ENCODE measurements at places on chromosomes 7 and 10.
A peak's percentile ranks its signal among the peaks of the same experiment; 100 is the strongest.

DNA sequence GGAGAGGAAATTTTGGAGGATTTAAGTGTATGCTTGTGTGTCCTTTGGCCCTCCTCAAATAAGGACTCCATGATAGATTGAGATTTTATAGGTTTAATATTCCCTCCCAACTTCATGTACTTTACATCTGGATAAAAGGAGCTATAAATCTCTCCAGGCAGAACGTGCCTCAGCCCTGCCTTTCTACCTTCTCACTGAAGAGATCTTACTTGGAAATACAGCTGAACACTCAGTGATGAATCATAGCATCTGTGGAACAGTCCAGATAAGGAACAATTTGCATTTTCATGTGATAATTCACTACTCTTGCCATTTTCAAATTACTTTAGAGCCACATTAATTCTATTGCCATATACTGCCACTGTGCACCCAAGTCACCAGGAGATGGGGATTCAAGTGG lies 364.6 kb upstream of the PODXL start:
- no peak for DNase-seq

GRCh38 chr10:100075426-100076220 lies 6.0 kb downstream of the CPN1 start:
- DNase-seq: no peak

DNA sequence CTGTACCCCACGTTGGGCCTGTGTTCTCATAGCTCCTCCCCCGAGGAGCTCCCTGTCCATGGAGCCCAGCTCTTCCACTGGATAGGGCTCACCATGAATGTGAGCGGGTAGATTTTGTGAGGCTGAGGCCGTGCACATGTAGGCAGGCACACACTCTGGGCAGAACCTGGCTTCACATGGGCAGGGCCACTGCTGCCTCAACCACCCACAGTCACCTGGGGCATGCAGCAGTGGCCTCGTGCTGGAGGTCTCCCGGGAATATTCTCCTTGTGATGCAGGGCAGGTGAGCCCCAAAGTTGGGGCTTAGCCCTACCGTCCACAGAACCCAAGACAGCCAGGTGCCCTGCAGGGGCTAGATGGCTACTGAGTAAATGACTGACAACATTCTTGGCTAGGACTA lies 116.6 kb downstream of the TMEM130 start:
- no peak for DNase-seq

GRCh38 chr10:79322616-79323543 lies 24.4 kb upstream of the PPIF start:
- DNase-seq: no peak

DNA sequence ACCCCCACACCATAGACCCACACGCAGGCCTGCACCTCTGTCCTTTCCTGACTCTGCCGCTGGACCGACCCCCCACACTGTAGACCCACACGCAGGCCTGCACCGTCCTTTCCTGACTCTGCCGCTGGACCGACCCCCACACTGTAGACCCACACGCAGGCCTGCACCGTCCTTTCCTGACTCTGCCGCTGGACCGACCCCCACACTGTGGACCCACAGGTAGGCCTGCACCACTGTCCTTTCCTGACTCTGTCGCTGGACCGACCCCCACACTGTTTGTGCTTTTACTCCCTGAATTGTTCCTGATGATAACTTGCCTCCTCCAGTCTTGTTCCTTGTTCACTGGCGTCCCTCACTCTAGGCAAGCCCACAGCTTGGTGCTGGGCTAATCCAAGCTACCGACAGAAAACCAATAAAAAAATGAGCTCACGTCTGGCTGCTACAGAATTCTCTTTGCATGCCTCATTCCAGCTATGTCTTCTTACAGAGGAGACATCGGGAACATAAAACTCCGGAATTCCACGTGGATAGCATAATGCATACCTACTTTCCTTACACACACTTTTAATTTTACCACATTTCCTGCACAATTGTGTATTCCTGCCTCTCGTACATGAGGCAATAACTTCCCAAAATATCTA lies 494.3 kb downstream of the PTPRN2 start:
- no peak for DNase-seq

- DNase-seq: no peak
These were observed 385.7 kb downstream of the TNS3 start for GRCh38 chr7:47196106-47196645.

GRCh38 chr7:154503962-154504550 lies 451.9 kb downstream of the DPP6 start:
- DNase-seq: no peak

DNA sequence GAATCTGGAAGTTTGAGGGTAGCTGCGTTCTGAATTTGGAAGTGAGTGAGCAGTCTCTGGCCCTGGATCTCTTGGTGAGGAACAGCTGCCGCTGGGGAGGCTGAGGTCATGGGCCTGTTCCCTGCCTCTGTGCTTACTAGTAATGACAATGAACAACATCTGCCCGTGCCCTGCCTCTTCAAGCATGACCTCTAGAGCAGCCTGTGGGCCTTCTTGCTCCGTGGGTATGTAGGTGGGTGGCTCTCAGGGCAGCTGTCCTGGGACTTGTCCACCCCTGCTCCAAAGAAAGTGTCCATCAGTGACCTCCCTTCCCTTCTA lies 186.2 kb downstream of the CXCL12 start:
- DNase-seq: no peak

DNA sequence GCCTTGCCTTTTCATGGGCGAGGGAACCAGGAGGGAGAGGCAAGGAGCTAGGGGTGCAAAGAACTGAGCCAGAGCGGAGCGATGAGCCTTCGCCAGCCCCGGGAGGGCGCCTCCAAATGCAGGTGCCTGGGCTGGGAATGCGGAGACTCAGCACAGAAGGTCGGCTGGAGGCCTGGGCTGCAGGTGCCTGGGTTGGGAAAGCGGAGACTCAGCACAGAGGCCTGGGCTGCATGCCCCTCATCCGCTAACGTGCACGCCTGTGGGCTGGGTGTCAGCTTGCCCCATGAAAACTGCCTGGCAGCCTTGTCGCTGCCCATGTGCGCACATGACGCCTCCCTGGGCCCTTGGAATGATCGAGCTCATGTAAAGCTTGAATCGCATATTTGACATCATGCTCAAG lies 51.8 kb downstream of the POM121L12 start:
- no peak for DNase-seq

- DNase-seq: peak; percentile 49
These were observed 259.3 kb downstream of the SNX13 start for GRCh38 chr7:17680943-17681351.

- DNase-seq: no peak
These were observed 33.2 kb downstream of the SPAM1 start for GRCh38 chr7:123958186-123958703.

GRCh38 chr7:100865938-100866728 lies 1.1 kb upstream of the TRIP6 start:
- no peak for DNase-seq

DNA sequence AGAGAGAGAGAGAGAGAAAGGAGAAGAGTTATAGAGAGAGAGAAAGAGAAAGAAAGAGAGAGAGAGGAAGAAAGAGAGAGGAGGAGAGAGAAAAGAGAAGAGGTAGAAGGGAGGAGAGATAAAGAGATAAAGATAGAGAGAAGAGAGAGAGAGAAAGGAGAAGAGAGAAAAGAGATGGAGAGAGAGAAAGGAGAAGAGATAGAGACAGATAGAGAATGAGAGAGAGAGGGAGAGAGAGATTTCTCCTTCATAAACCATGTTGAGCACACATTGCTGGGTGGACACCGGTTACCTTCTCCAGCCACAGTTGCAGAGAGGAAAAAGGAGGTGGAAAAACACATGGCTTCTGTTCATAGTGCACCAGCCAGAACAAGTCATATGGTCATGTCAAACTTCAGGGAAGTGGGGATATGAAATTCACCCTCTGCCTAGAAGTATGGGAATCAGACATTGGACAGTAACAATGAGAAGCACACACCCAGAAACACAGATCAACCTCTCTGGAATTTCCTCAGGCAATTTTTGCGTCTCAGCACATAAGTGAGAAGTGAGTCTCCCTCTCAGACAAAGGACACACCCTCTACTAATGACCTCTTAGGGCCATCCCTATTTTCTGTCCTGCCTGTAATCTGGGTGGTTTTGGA lies 172.5 kb upstream of the SVIL start:
- no peak for DNase-seq

GRCh38 chr7:116340943-116341907 lies 130.9 kb downstream of the TES start:
- no peak for DNase-seq

- no peak for DNase-seq
These were observed 84.8 kb downstream of the ANLN start for GRCh38 chr7:36474283-36475010.

DNA sequence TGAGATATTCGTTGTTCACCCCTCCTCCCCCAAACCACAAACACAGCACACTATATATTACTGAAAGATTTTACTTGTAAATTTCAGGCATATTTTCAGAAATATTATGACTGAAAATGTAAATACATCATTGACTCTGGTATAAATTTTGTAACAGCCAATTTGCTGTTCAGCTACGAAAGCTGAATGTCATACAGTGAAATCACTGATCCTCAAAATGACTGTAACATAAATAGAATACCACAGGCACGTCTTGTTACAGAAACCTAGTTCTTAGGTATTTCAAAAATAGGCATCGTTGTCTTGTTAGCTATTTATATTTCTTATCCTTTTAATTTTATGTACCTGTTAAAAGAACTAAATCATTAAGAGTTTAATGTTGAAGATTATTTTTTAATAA lies 15.1 kb downstream of the TRUB1 start:
- DNase-seq: no peak

DNA sequence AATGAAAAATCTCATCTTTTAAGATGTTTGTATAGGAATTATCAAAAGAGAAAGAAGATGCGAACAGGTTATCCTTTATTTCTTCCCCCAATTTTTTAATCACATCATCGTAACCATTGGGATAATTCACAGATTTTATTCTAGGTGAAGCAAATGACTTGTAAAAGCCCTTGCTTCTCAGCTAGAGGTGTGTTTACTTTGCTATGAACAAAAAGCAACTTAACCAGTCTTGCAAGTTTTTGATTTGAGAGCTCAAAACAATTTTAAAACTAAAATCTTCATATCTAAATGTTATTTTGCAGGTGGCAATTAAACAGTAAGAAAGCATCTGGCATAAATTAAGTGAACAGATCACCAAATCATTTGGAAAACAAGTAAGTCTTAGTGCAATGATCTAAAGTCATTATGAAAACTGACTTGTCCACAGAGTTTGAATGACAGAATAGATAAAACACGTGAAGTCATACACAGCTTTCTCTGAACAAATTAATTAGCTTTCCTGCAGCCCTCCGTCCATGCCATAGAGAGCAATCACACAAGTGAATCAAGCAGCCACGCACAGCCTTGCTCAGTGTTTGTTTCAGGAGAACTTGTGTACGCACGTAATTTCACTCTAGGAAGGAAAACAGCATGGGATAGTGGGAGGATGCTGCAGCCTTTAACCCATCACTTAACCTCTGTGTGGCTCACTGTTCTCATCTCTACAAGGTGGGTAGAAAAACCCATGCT lies 85.0 kb upstream of the ZNF800 start:
- DNase-seq: no peak

DNA sequence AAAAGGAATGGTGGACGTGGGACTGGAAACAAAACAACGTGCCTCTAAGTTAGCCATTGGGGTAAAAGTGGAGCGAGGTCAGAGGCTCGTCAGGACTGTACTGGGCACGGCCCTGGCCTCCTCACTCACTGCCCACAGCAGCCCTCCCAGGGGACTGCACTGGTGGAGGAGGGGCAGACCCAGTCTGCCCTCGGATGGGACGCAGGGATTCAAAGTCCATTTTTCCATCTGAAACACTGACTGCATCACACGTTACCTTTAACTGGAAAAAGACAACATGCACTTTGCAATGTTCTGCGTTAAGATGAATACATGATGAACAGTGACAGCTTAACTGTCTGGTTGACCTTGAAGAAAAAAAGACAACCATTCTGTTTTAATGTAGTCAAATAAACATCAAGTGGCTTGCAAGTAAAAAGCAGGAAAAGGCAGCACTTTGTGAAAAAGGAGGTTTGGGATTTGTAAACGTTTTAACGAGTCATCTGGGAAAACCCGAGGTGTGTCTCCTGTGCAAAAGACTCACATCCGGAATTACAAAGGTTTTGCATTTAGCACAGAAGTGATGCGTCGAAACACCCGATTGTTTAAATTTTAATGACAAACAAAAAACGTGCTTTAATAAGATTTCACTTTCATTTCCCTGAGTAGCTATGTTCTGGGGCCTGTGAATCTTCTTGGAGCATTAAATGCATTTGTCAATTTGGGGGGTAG lies 18.8 kb downstream of the KLF6 start:
- no peak for DNase-seq

- DNase-seq: no peak
These were observed 625 bp downstream of the RP9 start for GRCh38 chr7:33108554-33109004.

DNA sequence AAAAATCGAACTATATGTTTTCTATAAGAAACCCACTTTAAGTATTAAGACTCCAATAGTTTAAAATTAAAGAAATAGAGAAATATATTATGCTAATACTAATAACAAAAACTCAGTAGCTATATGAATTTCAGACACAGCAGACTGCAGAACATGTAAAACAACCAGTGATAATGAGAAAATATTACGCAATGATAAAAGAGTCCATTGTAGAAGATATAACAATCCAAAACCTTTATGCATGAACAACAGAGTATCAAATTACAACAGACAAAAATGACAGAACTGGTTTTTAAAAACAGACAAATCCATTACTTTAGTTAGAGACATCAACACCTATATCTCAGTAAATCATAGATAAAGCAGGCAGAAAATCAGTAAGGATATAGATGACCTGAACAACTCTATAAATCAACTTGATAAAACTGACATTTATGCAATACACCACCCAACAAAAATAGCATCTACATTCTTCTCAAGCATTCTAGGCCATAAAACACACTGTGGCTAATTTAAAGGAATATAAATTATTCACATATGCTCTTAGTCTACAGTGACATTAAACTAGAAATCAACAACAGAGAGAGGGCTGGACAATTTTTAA lies 669.5 kb upstream of the GHITM start:
- DNase-seq: no peak

- no peak for DNase-seq
These were observed 304.2 kb downstream of the SDK1 start for GRCh38 chr7:3605222-3605621.

GRCh38 chr10:22340329-22341189 lies 4.7 kb upstream of the SPAG6 start:
- DNase-seq: peak; percentile 66

DNA sequence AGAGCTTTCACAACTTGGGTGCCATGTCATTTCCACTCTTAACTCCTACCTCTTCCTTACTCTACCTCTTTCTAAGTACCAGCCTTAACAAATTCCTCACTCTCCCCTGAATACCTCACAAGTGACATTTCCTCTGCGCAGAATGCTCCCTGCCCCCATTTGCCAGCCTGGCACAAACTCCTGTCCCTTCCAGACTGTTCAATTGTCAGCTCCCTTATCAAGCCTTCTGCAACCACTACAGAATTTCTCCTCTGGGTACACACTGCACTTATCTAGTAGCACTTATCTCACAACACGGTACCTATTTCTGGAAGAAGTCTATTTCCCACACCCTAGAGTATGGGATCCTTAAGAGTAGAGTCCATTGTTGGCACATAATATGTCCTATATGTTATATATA lies 39.1 kb upstream of the ANAPC16 start:
- no peak for DNase-seq

- no peak for DNase-seq
These were observed 664.3 kb upstream of the CELF2 start for GRCh38 chr10:10353326-10353868.
